HepG2 (cell line): ENCODE measurements at places on chromosomes 16 and 17. TPM values are rescaled to one million over a fixed set of nuclear protein-coding genes. Genes with fewer than 3 reads are reported as not detected.

Gene NPIPB8
- total RNA-seq = 0.49 TPM in 1 of 2 replicates, not detected in the other

Gene CASKIN1
- 1.2 and 1.4 TPM in 2 replicates for total RNA-seq

Gene MRPL12
- total RNA-seq = 39.1 and 72.5 TPM in 2 replicates

Gene ALOX15B
- not detected in 2 replicates for total RNA-seq

DNA sequence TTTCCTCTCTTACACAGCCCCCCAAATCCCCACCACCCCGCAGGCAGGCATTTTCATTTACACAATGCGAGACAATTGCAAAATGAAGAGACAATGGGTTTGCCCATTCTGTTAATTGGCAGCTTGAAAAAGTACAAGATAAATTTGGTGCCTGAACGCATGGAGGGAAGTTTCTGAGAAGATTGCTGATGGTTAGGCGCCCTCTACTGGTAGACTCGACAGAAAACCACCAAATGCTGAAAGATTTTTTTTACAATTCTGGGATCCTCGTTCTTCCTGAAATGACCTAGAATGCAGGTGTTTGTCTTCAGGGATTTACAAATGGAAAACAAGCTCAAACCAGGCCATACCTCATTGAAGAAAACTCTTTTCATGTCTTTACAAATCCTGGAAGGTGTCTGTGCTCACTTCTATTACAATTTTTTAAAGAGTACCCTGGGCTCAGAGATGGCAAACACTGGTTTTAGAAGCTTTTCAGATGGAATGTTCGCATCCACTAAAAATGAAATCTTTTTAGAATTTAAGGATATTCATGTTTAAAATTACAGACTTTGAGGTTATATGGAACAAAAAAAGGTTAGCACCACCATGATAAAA lies 338.5 kb downstream of the PMP22 start:
- no peak overlapping the region for H3K27ac ChIP-seq
- H3K27me3 ChIP-seq = no peaks in the 10 kb centered on the region

DNA sequence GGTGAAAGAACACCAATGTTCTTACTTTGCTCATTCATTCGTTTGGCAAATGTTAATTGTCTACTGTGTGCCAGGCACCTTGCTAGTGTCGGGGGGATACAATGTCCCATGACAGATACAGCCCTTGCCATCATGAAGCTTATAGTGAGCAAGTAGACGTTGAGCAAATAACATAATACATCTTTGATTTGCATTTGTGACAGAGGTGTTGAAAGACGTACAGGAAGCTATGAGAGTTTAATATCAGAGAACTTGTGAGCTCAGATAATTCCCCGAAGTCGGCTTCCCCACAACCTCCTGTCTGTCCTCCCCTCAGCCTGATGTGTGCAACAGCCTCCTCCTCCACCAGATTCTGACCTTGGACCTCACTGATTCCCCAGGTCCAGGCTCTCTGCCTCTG lies 138.0 kb upstream of the SDK2 start:
- H3K27me3 ChIP-seq = peaks cover 14% of the 10 kb centered on the region
- no peak overlapping the region for H3K27ac ChIP-seq
- no peak for DNase-seq
- H3K4me3 ChIP-seq = no peak overlapping the region
- H3K36me3 ChIP-seq = no peaks in the 10 kb centered on the region

DNA sequence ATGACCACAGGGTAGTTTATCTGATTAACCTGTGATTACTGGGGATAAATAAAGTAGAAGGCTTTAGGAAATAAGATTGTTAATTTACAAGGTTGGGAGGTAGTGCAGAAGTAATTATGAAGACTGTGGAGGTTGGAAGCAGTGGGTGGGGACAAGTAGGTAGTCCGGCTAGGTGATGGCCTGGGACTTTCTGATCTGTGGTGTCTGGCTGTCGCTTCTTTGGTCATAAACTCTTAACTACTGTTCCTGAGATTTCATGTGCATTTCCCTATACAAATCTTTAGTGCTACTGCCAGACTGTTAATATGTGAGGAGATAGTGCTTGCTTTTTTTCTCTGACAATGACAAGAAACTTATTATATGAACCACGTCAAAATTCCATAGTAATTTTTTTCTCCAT lies 19.5 kb upstream of the HNF1B start:
- H3K27me3 ChIP-seq = peaks cover 9% of the 10 kb centered on the region; the same call in 1 of the 3 replicates
- DNase-seq = no peak
- no peak overlapping the region for H3K27ac ChIP-seq
- no peak overlapping the region for H3K4me3 ChIP-seq
- peaks cover 59% of the 10 kb centered on the region for H3K4me1 ChIP-seq

DNA sequence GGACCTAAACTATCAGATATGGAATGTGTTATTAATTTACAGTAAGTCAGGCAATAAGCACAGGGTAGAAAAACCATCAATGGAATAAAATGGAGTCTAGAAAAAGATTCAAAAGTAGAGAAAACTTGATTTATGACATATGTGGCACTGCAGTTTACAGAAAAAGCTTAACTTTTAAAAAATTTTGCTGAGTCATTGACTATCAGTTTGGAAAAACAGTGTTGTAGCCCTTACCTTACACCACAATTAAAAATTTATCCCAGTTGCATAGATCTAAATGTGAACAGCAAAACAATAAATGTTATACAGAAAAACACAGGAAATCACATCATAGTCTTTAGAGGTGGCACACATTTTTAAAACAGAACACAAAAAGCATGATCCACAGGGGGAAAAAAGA lies 108.5 kb downstream of the USP22 start:
- no peaks in the 10 kb centered on the region for H3K27me3 ChIP-seq
- H3K27ac ChIP-seq = no peak overlapping the region
- no peak overlapping the region for H3K4me3 ChIP-seq

- no peak overlapping the region for H3K27ac ChIP-seq
- no peak overlapping the region for H3K4me3 ChIP-seq
- no peak for DNase-seq
- no peaks in the 10 kb centered on the region for H3K27me3 ChIP-seq
- no peaks in the 10 kb centered on the region for H3K36me3 ChIP-seq
These were observed 221.3 kb downstream of the SNX29 start for GRCh38 chr16:12197812-12198211.

DNA sequence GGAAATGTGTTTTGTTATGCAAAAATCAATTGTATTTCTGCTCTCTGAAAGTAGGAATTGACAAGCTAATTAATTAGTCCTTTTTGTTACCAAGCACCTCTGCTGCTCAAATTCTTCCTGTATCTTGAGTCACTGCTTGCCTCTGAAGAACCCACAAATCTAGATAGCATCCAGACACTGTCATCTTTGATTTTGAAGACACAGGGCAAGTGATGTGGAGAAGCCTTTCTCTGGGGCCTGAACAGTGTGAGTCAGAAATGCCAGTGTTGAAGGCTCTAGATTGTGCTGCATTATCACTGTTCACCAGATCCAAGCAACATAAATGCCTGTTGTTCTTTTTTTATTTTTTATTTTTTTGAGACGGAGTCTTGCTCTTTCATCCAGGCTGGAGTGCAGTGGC lies 10.9 kb upstream of the ST6GALNAC1 start:
- H3K27me3 ChIP-seq = no peaks in the 10 kb centered on the region
- DNase-seq = no peak
- H3K4me3 ChIP-seq = no peak overlapping the region
- H3K27ac ChIP-seq = no peak overlapping the region

DNA sequence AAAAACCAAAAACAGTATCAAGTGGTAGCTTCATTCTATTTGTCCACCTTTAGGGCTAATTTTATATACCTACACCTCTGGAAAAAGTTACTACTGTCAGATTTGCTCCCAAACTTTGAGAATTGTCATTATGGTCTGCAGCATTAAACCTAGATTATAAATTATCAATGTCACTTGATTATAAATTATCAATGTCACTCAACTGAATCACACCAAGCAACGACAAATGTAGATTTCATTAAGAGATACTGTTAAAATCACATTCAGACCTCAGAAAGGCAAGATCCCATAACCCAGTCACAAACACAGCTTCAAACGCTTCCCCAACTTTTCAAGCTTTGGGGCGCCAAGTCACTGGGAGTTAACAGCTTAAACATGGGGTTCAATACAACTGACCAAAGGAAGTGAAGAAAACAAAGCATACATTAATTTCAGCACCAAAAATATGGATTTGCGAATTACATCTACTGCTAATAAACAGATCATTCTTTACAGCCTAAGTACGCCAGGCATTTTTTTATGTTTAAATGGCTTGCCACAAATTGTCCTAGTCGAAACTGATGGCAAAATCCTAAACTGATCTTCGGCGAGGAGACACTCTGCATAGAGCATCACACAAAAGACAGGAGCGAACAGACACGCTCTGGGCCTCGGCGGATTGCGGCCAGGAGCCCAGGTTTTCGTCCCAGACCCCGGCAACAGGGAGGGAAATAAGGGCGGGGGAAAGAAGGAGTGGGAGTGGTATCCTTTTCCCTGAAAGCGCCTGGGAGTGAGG lies 981 bp downstream of the GLG1 start:
- H3K4me3 ChIP-seq = peak overlapping the region; percentile 89
- H3K36me3 ChIP-seq = no peaks in the 10 kb centered on the region
- H3K27me3 ChIP-seq = peaks cover 3% of the 10 kb centered on the region; the same call in 1 of the 3 replicates
- H3K4me1 ChIP-seq = peaks cover 57% of the 10 kb centered on the region
- DNase-seq = no peak

- H3K4me1 ChIP-seq = no peaks in the 10 kb centered on the region
- H3K4me3 ChIP-seq = no peak overlapping the region
- H3K36me3 ChIP-seq = peaks cover 17% of the 10 kb centered on the region; the same call in 2 of the 3 replicates
These were observed 25.2 kb upstream of the GSE1 start for GRCh38 chr16:85587762-85588556.

DNA sequence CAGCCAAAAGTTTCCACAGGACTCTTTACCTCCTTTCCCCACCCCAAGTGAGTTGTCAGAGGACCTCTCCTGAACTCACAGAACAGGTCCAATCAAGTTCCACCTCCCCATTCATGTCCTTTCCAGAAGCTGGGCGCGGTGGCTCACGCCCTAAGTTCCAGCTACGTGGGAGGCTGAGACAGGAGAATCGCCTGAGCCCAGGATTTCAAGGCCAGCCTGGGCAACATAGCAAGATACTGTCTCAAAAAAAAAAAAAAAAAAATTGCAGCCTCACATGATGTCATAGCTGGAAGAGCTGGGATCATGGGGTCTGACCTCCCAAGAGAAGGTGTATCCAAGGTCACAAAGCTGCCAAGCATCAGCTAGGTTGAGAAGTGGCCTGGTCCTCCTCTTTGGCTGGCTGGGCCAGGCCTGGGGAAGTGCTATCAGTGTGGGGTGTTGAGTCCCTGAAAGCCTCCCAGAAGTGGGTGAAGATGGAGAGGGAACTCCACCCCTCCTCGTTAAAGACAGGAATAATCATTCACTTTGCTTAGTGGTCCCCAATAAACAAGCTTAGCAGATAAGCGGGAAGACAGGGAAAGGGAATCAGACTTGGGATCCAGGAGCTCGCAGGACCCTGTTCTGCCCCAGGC lies 5.5 kb upstream of the MNT start:
- H3K27ac ChIP-seq = no peak overlapping the region
- peaks cover 28% of the 10 kb centered on the region for H3K4me1 ChIP-seq
- DNase-seq = no peak
- no peaks in the 10 kb centered on the region; the same call in 2 of the 3 replicates for H3K27me3 ChIP-seq

GRCh38 chr17:72135546-72136325 lies 14.9 kb downstream of the SOX9 start:
- no peak overlapping the region for H3K4me3 ChIP-seq
- H3K36me3 ChIP-seq = no peaks in the 10 kb centered on the region
- no peak for DNase-seq
- no peak overlapping the region for H3K27ac ChIP-seq
